ENCODE measurements at places on chromosomes 7 and 10.
A peak's percentile ranks its signal among the peaks of the same experiment; 100 is the strongest.

- no peak for DNase-seq
Observed at GRCh38 chr10:103931603-103932002, 13.6 kb upstream of the STN1 start.

DNA sequence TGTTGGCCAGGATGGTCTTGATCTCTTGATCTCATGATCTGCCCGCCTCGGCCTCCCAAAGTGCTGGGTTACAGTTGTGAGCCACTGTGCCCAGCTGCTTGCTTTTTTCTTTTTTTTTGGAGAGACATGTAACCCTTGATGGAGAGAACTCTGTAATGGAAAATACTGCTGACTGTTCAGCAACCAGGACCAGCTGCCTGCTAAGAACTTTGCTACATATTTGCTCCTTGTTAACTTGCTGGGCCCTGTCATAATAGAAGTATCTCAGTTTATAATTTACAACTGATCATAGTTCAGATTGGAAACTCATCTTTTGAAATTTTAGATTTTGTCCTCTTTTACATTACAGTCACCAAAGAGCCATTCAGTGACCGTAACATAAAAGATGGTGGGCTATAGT lies 34.9 kb downstream of the TASOR2 start:
- DNase-seq: no peak

DNA sequence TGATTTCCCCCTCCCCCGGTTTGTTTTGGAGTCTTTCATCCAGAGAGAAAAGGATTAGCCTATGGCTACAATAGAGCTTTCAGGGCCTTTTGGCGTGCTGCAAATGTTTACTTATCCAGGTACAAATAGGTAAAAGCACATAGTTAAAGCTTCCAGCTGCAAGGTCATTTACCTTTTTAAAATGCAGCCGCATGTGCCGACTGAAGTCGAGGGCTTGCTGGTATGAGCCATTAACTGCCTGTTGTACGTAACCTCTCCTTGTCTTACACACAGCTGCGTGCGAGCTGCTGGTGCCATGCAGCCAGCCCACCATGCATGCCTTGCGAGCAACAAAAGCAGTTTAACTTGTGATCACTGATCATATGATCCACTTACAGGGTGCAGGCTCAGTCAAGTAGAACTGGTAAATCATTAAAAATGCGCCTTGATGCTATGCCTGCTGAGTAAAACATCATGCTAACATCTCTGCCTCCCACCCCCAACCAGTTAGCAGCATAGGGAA lies 866.4 kb downstream of the LRMDA start:
- peak; percentile 16 for DNase-seq

DNA sequence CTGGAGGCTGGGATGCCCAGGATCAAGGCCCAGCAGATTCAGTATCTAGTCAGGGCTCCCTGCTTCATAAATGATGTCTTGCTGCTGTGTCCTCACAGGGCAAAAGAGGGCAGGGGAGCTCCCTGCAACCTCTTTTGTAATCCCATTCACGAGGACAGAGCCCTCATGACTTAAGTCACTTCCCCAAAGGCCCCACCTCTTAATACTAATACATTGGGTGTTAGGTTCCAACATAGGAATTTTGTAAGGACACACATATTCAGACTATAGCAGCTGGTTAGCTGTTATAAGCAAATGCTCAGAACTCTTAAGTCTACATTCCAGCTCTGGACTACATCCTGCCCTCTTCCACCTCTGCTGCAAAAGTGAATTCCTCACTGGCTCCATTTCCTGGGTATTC lies 63.0 kb downstream of the VOPP1 start:
- no peak for DNase-seq

GRCh38 chr7:8982338-8982992 lies 549.1 kb downstream of the NXPH1 start:
- no peak for DNase-seq

DNA sequence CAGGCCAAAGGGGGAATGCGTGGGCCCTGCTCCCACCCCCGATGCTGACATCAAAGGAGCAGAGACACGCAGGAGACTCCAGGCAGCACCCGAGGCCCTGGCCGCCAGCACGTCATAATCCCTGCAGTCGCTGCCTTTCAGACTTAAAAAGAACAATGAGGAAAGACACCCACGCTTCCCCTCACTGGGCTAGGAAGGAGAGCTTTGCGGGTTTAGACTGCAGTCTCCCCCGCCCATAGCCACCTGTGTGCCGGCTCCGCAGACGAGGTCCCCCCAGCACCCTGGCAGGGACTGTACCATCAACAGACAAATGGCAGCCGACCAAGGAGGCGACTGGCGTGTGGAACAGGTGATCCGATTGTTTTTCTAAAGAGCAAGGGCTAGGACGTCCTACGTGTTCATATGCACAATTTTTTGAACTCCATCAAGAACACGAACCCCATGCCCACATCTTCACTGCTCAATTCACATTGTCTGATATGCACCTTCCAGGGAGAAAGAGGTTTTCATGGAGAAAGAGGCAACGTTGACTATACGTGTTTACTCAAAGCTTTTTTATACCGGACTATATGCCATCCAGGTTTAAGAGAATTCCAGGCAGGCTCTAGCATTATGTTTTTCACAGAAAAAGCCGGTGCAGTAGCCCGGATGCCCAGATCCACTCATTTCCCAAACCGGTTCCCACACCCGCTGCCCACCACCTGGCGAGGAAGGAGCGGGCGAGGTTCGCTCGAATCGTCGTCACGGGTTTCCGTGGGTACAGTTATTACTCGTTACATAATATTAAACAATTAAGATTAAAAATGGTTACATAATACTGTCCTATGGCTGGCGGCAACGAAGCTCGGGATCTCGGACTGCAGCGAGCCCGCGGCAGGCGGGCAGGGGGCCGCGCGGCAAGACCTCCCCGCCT lies 1.1 kb downstream of the GRB10 start:
- no peak for DNase-seq

GRCh38 chr10:90769946-90770841 lies 87.6 kb downstream of the HTR7 start:
- no peak for DNase-seq

- no peak for DNase-seq
Observed at GRCh38 chr10:99329304-99329553, at the start of gene CNNM1. Gene CNNM1, plus strand, starts transcription at chr10:99329356. Its CDS starts 32 bp downstream, at chr10:99329388.

DNA sequence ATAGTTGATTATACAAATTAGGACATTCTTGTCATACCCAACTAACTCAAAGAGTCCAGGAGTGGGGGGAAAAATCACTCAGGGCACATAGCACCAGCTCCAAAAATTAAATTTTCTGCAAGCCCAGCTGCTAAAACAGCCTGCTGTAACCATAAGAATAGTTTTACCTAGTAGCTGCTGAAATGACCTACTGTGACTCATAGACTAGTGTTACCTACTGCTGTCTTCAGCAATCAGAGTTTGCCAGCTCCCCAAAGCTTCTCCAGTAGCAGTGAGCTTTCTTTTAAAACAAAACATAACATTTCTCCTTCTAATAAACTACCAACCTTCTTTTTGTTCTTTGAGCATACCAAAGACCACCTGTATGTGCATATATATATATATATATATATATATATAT lies 4.2 kb upstream of the ARHGAP12 start:
- no peak for DNase-seq

- DNase-seq: no peak
Observed at GRCh38 chr7:55970561-55970960, 6.2 kb downstream of the NIPSNAP2 start.

DNA sequence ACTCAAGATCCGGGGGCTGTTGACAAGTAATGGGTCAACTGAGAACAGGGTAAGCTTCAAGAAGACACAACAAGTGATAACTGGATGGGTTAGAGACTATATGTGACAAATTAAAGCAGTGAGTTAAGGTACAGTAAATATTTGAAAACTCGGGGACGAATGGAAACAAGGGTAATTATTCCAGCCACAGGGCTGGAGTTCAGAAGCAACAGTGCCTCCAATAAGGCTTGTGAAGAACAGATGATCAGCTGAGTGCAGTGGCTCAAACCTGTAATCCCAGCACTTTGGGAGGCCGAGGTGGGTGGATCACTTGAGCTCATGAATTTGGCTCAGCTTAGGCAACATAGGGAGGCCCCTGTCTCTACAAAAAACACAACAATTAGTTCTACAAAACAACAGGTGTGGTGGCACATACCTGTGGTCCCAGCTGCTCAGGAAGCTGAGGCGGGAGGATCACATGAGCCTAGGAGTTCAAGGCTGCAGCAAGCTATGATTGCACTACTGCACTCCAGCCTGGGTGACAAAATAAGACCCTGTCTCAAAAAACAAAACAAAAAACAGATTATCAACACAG lies 20.5 kb upstream of the DLD start:
- DNase-seq: no peak

GRCh38 chr10:61754587-61755550 lies 92.1 kb downstream of the CABCOCO1 start:
- DNase-seq: no peak

GRCh38 chr10:100327007-100327717 lies 2.9 kb downstream of the PKD2L1 start:
- DNase-seq: no peak

DNA sequence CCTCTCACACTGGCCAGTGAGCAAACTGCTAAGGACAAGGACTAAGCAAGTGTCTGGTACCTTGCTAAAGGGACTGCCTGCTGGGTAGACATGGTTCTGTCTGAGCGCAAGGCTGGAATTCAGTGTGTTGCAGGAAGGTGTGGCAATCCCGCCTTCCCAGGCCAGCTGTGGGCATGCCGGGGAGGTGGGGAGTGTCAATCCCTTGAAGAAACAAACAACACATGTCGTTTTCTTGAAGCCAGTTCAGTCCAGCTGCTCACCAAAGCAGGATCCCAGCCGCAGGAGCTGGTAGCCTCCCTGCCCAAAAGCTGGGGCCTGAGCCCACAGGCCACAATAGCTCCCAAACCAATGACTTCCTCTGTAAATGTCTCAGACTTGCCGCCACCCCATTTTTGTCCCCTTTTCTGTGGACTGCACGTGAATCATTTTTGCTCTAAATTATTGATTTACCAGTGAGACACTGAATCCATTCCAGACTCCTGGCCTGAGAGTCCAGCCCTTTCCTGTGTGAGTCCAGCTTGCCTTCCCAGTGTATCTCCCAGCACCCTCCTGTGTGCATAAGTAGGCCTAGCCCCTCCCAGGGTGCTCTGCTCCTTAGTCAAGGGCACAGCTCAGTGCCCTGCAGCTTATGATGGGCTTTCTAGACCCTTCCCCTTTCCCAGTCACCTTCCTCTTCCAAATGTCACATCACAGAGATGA lies 166.8 kb downstream of the RGS10 start:
- DNase-seq: no peak

- no peak for DNase-seq
Observed at GRCh38 chr7:98599886-98600285, 17.2 kb upstream of the NPTX2 start.

- DNase-seq: no peak
Observed at GRCh38 chr7:51060536-51060935, 256.1 kb downstream of the COBL start.

DNA sequence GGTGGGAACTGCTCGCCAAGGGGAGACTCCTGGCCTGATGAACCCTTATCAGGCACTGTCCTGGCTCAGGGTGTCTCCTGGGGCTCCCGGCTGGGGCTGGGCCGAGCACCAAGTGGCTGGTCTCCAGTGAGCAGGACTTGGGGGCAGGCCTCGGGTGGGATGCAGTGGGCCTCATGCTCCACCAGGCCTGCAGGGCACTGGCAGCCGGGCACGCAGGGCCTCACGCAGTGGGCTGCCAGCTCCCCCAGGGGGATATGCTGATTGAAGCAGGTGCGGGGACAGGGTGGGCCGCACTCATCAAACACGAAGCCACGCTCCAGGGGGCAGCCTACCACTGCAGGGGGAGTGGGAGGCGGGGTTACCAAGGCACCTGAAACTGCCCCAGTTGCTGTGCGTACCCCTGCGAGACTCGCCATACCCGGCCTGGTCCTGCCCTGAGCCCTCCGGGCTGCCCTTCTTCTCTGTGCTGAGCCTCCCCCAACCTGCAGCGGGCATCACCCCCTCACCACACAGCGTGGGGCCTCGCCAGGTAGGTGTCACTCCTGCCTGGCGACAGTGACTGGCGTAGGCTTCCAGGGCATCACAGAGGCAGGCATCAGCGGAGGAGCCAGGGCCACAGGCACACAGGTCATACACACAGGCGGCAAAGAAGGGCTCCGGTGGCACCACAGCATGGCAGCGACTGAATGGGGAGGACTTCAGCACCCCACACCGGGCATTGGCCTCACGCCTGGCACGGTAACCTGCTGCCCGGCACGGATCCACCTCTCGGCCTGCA lies 14.5 kb downstream of the ATP6V1F start:
- no peak for DNase-seq

All from NCI-H2107 (cell line).